NCI-H2171 (cell line): ENCODE measurements at places on chromosomes 2 and 18.

- no peak for DNase-seq
Measured at GRCh38 chr2:118321432-118322105, 233.3 kb downstream of the INSIG2 start.

DNA sequence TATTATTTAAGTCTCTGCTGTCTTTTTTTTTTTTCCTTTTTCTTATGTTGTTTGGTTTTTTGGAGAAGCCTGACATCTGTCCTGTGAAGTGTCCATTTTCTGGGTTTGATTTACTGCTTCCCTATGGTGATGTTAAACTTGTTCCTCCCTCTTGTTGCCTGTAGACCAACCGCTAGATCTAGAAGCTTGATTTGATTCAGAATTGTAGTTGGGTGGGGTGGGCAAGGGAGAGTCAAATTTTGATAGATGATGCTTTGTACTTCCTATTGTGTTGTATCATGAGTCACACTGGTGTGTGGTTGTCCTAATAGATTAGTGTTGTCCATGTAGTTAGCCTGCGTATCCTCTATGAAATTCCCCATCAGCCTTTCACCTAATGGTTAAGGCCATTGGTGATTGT is 35.4 kb downstream of the CAB39 start:
- DNase-seq, result no peak

DNA sequence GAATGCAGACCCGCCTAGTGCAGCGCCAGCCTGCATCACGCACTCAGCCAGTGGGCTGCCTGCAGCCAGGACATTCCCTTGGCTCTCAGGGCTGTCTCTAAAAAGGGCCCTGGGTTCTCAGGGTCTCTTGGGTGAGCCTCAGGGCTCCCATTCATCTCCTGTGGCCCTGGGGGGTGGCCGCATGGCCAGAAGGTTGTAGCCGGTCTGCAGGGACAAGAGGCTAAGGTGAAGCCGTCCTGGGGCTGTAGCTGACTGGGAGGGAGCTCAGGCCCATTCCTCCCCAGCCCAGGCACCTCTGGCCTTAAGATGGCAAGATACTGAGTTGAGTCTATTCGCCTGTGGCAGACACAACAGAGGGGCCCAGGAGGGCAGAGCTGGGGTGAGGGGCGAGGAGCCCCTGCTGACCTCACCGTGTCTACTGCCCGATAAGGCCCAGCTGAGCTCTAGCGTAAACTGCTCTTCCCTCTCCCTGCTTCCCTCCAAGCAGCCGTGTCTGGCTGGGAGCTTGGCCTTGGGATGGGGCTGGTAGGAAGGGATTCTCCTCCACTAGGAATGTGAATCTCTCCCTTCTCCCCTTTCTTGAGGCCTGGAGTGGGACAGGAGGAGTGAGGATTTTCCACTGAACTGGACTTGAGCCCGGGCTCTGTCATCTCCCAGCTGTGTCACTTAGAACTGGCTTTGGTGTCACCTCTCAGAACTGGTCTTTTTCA is 37.9 kb downstream of the INHBB start:
- no peak for DNase-seq

- no peak for DNase-seq
Measured at GRCh38 chr18:46062781-46063180, 9.3 kb downstream of the PSTPIP2 start.

DNA sequence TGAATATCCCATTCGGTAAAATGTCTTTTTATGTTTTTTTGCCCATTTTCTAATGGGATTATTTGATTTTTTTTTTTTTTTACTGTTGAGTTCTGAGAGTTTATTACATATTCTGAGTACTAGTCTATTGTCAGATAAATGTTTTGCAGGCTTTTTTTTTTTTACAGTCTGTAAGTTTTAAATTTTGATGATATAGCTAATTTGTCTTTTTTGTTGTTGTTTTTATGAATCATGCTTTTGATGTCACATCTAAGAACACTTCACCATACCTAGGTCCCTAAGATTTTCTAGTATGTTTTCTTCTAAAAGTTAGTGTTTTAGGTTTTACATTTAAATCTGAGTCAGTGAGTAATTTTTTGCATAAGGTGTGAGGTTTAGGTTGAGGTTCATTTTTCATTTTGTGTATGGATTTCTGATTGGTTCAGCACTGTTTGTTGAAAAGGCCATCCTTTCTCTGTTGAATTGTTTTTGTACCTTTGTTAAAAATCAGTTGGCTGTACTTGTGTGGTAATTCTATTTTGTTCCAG is 40.7 kb downstream of the PTPN4 start:
- DNase-seq, result no peak

- DNase-seq, result no peak
Measured at GRCh38 chr2:171163261-171163660, 2.6 kb upstream of the TLK1 start.

DNA sequence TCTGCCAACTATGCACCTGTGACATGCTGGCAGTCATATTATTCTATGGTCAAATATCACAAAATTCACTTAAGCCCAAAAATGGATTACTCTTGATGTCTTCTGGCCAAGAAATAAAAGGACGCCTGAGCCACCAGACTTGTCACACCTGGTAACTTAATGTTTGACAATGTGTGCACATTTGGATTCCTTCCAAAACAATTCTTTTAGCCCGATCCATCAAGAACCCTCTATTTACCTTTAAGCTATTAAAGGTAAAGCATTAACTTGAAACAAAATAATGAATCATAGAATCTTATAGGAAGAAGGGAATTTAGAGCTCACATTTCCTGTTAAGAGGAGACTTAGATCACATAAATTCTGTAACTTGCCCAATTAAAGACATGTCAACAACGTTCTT is 46.5 kb upstream of the NFU1 start:
- no peak for DNase-seq

DNA sequence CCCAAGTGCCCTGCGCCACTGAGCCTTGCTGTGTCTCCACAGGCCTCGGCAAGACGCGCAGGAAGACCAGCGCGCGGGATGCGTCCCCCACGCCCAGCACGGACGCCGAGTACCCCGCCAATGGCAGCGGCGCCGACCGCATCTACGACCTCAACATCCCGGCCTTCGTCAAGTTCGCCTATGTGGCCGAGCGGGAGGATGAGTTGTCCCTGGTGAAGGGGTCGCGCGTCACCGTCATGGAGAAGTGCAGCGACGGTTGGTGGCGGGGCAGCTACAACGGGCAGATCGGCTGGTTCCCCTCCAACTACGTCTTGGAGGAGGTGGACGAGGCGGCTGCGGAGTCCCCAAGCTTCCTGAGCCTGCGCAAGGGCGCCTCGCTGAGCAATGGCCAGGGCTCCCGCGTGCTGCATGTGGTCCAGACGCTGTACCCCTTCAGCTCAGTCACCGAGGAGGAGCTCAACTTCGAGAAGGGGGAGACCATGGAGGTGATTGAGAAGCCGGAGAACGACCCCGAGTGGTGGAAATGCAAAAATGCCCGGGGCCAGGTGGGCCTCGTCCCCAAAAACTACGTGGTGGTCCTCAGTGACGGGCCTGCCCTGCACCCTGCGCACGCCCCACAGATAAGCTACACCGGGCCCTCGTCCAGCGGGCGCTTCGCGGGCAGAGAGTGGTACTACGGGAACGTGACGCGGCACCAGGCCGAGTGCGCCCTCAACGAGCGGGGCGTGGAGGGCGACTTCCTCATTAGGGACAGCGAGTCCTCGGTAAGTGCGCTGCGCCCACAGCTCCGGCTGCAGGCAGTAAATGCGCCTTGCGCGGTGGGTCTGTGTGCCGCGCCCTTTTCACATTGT is 136.8 kb downstream of the NCK2 start:
- no peak for DNase-seq

- peak; percentile 94 for DNase-seq
Measured at GRCh38 chr2:216242365-216242764, 129.9 kb downstream of the MARCHF4 start.

DNA sequence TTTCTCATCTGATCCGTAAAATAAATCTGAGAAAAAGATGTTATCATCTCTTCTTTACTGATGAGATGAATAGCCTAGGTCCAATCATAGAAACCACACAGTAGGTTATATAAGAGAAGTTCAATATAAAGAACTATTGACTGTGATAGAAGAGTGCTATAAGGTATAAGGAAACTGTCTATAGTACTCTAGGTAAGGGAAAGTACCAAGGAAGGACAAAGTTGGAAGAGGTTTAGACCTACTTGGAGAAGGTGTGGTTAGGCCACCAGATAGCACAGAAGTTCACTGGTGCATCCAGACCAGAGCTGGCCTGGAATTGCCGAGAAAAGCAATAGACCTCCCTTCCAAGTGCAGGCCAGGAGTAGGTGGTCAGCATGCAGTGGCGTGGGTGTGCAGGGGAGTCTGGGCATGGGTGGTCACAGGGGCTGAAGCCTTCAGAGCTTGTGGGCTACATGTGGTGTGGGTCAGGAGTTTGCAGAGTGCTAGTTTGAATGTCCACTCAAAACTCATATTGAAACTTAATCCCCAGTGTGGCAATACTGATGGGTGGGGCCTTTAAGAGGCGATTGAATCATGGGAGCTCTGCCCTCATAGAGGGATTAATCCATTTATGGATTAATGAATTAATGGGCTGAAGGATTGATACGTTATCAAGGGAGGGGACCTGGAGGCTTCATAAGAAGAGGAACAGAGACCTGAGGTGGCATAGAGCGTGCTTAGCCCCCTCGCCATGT is 86.3 kb downstream of the ALPK2 start:
- no peak for DNase-seq

DNA sequence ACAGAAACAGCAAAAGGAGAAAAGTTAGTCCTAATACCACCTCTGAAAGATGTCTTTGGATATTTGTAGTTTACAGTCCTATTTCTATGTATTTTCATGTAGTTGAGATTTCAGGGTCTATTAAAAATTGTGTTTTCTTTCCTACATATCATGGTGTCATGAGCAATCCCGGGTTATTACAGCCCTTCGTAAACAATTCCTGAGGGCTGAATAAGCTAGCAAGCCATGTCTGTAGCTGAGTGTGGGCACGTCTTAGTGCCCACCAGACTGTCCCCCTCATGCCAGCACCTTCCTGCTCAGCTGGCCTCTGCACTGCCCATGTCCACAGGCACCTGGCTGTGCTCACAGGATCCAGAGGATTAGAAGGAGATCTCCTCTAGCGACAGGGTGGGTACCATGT is 60.6 kb downstream of the CTIF start:
- no peak for DNase-seq

DNA sequence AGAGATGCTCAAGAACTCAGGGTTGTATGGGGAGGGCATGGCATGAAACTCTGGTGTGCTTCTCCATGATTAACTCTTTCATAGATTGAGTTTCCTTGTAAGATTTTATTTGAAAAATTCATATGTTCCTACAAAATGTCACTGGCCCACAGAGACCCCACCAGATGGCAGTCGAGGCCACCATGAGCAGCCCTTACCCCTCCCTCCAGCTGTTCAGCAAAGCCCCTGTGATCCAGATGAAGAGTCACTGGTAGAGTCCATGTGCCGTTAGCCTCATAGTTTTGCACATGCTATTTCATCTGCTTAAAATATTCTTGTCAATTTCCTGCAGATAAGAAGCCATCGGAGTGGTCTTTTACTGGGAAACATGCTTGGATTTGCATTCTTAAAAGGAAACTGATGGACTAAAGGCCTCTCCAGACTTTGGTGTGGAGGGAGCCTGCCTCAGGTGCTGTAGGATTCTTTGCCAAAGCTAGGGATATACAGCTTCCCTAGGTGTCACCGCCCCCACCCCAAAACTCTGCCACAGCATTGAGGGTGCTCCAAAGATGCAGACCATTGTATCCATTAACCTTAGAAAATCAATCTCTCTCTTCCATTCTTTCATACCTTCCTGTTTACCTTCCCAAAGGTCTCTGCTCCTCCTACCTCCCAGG is 18.8 kb downstream of the ZNF385B start:
- peak; percentile 5 for DNase-seq

- no peak for DNase-seq
Measured at GRCh38 chr2:171289991-171290390, 129.3 kb upstream of the TLK1 start.

- no peak for DNase-seq
Measured at GRCh38 chr2:118102433-118103082, 14.3 kb downstream of the INSIG2 start.

GRCh38 chr2:127671557-127672302 is 3.6 kb downstream of the LIMS2 start:
- DNase-seq, result no peak

GRCh38 chr2:173323371-173323770 is 31.3 kb upstream of the CDCA7 start:
- no peak for DNase-seq

DNA sequence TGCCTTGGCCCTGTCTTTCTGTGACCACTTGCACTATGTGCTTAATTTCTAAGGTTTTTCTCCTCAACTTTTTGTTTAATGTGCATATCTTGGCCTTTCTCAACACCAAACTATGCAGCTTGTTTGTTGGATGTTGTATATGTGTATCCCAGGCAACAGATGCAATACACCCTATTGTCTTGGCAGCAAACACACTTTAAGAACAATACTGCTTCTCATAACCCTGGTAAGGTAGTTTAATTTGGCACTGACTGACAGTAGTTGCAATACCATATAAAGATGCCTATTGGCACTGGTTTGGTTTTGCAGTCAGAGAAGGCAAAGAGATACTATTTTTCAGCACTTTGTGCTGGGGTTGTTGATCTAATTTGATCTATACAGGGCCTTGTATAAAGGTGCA is 360.7 kb upstream of the CWC22 start:
- DNase-seq, result no peak

GRCh38 chr2:121076885-121077549 is 208.0 kb downstream of the TFCP2L1 start:
- peak; percentile 69 for DNase-seq

- no peak for DNase-seq
Measured at GRCh38 chr2:163191372-163191771, 352.8 kb upstream of the KCNH7 start.

DNA sequence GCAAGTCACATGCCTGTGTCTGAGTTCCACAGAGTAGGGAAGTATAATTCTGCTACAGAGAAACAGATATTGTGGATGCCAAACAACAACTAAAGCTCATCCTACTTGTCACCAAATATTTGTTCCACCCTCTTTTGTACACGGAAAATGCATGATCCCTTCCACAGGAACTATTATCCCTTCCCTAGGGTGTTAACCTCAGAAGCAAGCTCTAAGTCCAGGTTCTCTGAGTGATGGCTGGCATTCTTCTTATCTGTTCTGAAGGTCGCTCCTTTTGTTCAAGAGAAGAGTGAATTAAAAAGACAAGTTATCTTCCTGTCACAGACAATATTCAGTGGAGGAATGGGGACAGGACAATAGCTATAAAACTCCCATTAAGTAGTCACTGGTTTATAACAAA is 460.1 kb upstream of the GCFC2 start:
- no peak for DNase-seq

DNA sequence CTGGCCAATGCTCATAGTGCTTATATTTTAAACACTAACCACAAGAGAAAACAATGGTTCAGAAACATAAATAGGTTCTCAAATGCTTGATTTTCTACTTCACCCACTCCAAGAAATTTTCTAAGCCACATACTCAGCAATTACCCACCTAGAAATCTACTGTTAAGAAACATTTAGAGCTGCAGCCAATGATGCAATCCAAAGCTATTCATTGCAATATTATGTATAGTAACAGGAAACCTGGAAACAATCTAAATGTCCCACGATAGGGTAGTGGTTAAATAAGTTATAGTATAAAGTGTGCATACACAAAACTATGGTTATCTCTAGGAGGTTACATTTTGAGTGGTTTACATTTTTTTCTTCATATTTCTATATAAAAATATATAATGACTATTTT is 5.7 kb downstream of the FAM237A start:
- DNase-seq, result no peak

- DNase-seq, result no peak
Measured at GRCh38 chr2:240640939-240641338, 15.7 kb downstream of the GPR35 start.

GRCh38 chr2:226077841-226078240 is 678.3 kb downstream of the NYAP2 start:
- no peak for DNase-seq
